ENCODE measurements at places on chromosomes 2 and 18. TPM values are rescaled to one million over a fixed set of nuclear protein-coding genes. Genes with fewer than 3 reads are reported as not detected.
A peak's percentile ranks its signal among the peaks of the same experiment; 100 is the strongest.

The ELP2 gene
- 69.0 TPM for total RNA-seq

The PIEZO2 gene
- 20.4 TPM for total RNA-seq

DNA sequence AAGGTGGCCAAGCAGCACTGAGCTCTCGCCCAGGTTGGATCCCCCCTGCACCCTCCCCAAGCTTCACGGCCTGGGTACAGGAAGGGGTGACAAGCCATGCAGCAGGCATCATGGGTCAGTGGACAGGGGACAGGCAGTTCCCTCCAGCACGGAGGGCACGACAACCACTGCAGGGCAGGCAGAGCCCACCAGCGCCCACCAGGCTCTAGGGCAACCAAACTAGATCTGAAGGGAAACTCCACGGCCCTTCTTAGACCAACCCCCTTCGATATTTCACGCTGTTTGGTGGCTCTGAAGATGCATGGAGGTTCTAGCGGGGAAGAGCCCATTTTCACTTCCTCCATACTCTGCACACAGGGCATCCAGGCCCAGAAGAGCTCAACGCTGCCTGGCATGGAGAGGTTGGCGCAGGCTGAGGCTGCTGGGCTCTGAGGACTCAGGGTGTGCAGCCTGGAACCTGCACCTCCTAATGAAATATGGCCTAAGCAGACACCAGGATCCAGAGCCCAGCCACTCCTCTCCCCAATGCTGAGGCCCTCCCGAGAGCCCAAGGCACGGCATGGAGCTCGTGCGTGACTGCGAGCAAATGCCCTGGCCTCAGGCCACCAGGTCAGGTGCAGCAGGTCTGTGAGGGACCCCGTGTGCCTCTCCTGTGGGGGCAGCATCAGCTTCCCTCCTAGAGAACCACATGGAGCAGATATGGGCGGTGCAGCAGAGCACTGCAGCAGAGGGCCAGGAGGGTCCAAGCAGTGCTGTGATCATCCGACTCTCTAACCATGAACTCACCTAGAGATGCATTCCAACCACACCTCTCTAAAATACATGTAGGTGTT is 8.7 kb upstream of the MTERF4 start:
- H3K4me1 ChIP-seq: no peaks in the 10 kb centered on the region
- no peak for DNase-seq
- H3K27me3 ChIP-seq: no peaks in the 10 kb centered on the region
- H3K4me3 ChIP-seq: no peak overlapping the region
- no peaks in the 10 kb centered on the region for H3K36me3 ChIP-seq

DNA sequence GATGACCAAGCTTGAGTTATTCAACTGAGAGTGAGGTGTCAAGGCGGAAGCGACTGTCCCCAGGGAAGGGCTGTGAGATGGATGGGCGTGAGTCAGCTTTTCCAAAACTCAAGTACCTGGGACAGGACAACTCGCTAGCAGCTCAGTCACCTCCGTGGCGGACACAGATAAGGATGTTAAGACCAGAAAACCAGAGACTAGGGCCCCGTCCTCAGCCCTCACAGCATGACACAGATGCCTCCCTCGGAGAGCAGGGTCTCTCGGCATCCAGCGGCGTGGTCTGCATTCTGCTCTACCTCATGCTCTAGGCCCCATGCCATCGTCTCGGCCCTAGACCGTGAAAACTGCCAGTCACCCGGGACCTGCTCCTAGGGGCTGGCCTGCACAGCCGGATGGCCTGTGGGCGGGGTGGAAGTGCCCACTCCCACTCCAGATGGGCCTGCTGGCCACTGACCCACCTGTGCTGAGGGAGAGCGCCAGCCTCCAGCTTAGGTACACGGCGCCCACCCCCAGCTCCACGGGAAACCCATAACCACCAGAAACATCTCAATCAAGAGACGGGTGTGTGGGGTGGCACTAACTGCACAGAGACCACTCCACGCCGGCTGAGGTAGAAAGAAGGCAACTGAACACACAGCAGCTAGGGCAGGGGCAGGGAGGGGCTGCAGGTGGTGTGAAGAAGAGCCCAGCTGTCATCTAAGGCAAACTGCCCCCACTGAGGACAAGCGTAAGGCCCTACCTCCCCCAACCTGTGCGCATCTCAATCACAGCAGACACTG is 39.8 kb downstream of the ANO7 start:
- H3K4me1 ChIP-seq: no peaks in the 10 kb centered on the region
- H3K4me3 ChIP-seq: no peak overlapping the region
- H3K36me3 ChIP-seq: peaks cover 77% of the 10 kb centered on the region
- H3K27ac ChIP-seq: no peak overlapping the region

The COLEC12 gene
- 55.2 TPM for total RNA-seq

The OTOS gene
- total RNA-seq: not detected

The SIX2 gene
- not detected for total RNA-seq

GRCh38 chr2:240213226-240213475 is 72.7 kb upstream of the OTOS start:
- peak overlapping the region; percentile 30 for H3K27ac ChIP-seq
- DNase-seq: peak; percentile 82
- no peaks in the 10 kb centered on the region for H3K27me3 ChIP-seq
- no peaks in the 10 kb centered on the region for H3K4me1 ChIP-seq

The DYNAP gene
- total RNA-seq: not detected

The GLI2 gene
- 4.7 TPM for total RNA-seq

The TRIM43 gene
- total RNA-seq: not detected

The STARD6 gene
- not detected for total RNA-seq

- H3K27ac ChIP-seq: no peak overlapping the region
- H3K4me3 ChIP-seq: no peak overlapping the region
- H3K4me1 ChIP-seq: no peaks in the 10 kb centered on the region
- no peak for DNase-seq
- no peaks in the 10 kb centered on the region for H3K36me3 ChIP-seq
Observed at GRCh38 chr18:66558773-66559172, 45.1 kb downstream of the CDH19 start.

GRCh38 chr2:33236482-33237385 is 239.7 kb upstream of the RASGRP3 start:
- no peak overlapping the region for H3K4me3 ChIP-seq
- no peak overlapping the region for H3K27ac ChIP-seq
- DNase-seq: no peak
- H3K36me3 ChIP-seq: no peaks in the 10 kb centered on the region

DNA sequence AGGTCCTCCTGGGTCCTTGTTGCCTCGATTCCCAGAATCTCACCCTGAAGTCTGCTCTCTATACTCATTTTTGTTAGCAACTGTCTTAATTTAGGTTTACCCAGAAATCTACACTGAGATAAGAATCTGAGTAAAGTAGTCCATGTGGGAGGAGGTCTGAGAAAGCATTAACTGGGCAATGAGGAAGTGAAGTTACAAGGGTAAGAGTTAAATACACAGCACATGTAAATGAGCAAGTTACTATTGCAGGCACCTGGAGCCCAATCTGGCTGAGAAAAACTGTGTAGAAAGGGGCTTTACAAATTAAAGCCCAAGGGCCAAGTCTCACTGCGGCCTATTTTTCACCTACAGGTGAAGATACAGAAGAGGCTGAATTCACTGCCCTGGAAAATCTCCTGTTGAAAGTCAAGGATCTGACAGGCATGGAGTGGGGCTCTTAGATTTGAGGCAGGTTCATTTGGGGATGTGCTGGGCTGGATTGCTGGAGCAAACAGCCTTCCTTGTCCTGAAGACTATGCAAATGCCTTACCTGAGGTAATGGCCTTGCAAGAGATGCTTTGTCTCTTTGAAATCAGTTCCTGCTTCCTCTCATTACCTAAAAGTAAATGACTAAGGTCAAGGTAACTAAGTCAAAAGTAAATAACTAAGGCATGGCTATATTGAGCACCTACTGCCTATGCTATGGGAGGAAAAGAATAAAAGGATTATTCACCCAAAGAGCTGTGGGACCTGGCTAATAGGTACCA is 84.4 kb upstream of the DYNAP start:
- no peak overlapping the region for H3K4me3 ChIP-seq
- no peak for DNase-seq
- H3K27me3 ChIP-seq: no peaks in the 10 kb centered on the region
- no peaks in the 10 kb centered on the region for H3K36me3 ChIP-seq
- H3K4me1 ChIP-seq: no peaks in the 10 kb centered on the region
- no peak overlapping the region for H3K27ac ChIP-seq

- no peak overlapping the region for H3K4me3 ChIP-seq
- no peaks in the 10 kb centered on the region for H3K4me1 ChIP-seq
- DNase-seq: no peak
- no peaks in the 10 kb centered on the region for H3K27me3 ChIP-seq
Observed at GRCh38 chr2:189646521-189646920, 14.7 kb upstream of the ASNSD1 start.

GRCh38 chr18:13577091-13577697 is 149.2 kb downstream of the FAM210A start:
- peak overlapping the region; percentile 56 for H3K27ac ChIP-seq
- no peak overlapping the region for H3K4me3 ChIP-seq
- no peaks in the 10 kb centered on the region for H3K4me1 ChIP-seq

The REG3A gene
- not detected for total RNA-seq

- no peaks in the 10 kb centered on the region for H3K36me3 ChIP-seq
- no peak overlapping the region for H3K27ac ChIP-seq
- no peak for DNase-seq
- no peak overlapping the region for H3K4me3 ChIP-seq
- H3K4me1 ChIP-seq: no peaks in the 10 kb centered on the region
Observed at GRCh38 chr2:212097001-212097400, 441.6 kb downstream of the ERBB4 start.

DNA sequence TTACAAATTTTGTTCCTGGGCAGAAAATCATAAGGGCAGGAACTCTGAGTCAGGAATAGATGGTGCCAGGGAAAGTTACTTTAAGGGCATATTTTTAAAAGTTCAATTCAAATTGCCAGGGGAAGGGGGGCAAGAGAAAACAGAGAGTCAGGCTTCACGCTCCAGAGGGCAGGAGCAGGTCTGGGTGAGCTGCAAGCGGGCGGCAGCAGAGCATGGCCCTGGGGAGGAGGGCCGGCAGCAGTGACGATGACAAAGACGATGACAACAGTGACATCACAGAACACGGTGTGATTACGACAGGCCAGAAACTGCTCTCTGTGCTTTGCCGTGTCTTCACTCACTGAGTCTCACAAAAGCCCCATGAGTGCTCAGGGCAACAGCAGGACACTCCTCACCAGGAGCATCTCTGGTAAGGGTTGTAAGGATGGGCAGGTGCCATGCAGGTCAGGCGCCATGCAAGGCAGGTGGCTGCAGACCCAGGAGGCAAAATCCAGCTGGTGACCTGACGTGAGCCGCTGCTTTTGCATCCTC is 23.3 kb downstream of the CHST10 start:
- no peak for DNase-seq
- no peak overlapping the region for H3K27ac ChIP-seq
- H3K36me3 ChIP-seq: peaks cover 11% of the 10 kb centered on the region
- no peaks in the 10 kb centered on the region for H3K4me1 ChIP-seq

- H3K4me3 ChIP-seq: no peak overlapping the region
- no peaks in the 10 kb centered on the region for H3K36me3 ChIP-seq
- no peak overlapping the region for H3K27ac ChIP-seq
- DNase-seq: no peak
Observed at GRCh38 chr2:54382601-54383000, 73.5 kb upstream of the SPTBN1 start.

DNA sequence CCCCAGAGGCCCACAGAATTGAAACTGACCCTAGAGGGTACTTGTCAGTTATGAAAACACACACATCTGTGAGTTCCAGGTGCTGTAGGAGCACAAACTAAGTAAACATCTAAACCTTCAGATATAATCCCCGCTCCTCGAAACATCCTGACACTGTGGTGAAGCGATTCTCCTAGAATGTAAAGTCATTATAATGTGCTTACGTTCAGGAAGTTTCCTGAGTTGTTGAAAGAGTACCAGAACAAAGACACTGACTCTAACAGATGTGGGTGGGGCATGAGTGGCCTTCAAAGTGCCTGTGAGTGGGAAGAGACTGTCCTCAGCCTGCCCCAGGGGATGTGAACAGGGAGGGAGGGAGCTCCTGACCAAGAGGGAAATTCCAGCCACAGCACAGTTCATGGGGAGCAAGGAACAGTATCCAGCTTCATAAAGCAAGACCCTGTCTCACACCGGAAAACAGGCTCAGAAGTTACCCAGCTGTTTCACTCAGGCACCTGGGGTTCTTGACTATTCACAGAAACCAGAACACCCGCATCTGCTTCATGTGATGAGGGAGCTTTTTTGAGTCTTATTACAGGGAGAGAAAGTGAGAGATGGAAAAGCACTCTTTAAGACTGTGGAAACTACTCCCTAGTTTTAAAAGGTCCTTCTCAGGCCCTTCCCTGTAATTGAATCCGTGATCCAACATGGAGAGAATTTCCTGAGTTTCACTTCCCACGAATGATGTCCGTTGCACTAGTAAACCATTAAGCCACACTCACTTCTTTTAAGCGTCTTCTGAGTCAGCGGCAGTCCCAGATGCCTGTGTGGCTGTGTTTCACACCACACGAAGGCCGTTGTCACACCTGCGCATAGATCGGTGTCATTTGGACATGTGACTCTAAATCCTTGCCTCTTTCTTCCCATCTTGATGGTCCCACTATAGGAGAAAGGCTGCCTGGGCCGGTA is 88.6 kb upstream of the EML6 start:
- no peaks in the 10 kb centered on the region for H3K27me3 ChIP-seq
- H3K4me3 ChIP-seq: peak overlapping the region; percentile 12
- H3K27ac ChIP-seq: peak overlapping the region; percentile 61
- peaks cover 61% of the 10 kb centered on the region for H3K4me1 ChIP-seq

GRCh38 chr2:180690611-180691010 is 289.8 kb upstream of the UBE2E3 start:
- no peaks in the 10 kb centered on the region for H3K27me3 ChIP-seq
- H3K4me1 ChIP-seq: no peaks in the 10 kb centered on the region
- no peak overlapping the region for H3K4me3 ChIP-seq
- H3K36me3 ChIP-seq: no peaks in the 10 kb centered on the region

The ATOH8 gene
- 93.6 TPM for total RNA-seq

- no peak overlapping the region for H3K27ac ChIP-seq
- DNase-seq: no peak
- no peaks in the 10 kb centered on the region for H3K36me3 ChIP-seq
- H3K27me3 ChIP-seq: peaks cover 17% of the 10 kb centered on the region
- no peak overlapping the region for H3K4me3 ChIP-seq
Observed at GRCh38 chr2:120520929-120521912, 175.3 kb downstream of the INHBB start.

The C2orf15 gene
- total RNA-seq: 1.1 TPM

- peak; percentile 71 for DNase-seq
- peak overlapping the region; percentile 23 for H3K4me3 ChIP-seq
- peak overlapping the region; percentile 58 for H3K27ac ChIP-seq
- H3K27me3 ChIP-seq: no peaks in the 10 kb centered on the region
- peaks cover 64% of the 10 kb centered on the region for H3K4me1 ChIP-seq
Observed at GRCh38 chr18:2971741-2972552, 41.0 kb downstream of the LPIN2 start.

- H3K27ac ChIP-seq: no peak overlapping the region
- no peak for DNase-seq
- no peaks in the 10 kb centered on the region for H3K4me1 ChIP-seq
- no peaks in the 10 kb centered on the region for H3K27me3 ChIP-seq
- H3K4me3 ChIP-seq: no peak overlapping the region
Observed at GRCh38 chr2:213644926-213645325, 360.7 kb downstream of the SPAG16 start.
